LHCN-M2 (cell line): ENCODE measurements at places on chromosomes 2 and 18. TPM values are rescaled to one million over a fixed set of nuclear protein-coding genes. Genes with fewer than 3 reads are reported as not detected.

Gene MC4R
- total RNA-seq, result not detected in 2 replicates

Gene SNED1
- total RNA-seq, result 35.5 and 53.1 TPM in 2 replicates

DNA sequence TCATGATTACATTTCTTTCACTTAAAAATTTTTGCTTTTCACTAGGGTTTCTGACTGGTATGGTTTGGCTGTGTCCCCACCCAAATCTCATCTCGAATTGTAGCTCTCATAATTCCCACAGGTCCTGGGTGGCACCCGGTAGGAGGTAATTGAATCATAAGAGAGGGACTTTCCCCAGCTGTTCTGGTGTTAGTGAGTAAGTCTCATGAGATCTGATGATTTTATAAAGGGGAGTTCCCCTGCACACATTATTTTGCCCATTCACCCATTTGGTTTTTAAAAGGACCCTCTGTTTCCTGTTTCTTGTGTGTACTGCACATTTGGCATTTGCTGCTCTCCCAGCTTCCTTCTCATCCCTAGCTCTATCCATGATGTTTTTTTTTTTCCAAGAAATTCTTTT lies 27.8 kb upstream of the NETO1 start:
- DNase-seq, result no peak

DNA sequence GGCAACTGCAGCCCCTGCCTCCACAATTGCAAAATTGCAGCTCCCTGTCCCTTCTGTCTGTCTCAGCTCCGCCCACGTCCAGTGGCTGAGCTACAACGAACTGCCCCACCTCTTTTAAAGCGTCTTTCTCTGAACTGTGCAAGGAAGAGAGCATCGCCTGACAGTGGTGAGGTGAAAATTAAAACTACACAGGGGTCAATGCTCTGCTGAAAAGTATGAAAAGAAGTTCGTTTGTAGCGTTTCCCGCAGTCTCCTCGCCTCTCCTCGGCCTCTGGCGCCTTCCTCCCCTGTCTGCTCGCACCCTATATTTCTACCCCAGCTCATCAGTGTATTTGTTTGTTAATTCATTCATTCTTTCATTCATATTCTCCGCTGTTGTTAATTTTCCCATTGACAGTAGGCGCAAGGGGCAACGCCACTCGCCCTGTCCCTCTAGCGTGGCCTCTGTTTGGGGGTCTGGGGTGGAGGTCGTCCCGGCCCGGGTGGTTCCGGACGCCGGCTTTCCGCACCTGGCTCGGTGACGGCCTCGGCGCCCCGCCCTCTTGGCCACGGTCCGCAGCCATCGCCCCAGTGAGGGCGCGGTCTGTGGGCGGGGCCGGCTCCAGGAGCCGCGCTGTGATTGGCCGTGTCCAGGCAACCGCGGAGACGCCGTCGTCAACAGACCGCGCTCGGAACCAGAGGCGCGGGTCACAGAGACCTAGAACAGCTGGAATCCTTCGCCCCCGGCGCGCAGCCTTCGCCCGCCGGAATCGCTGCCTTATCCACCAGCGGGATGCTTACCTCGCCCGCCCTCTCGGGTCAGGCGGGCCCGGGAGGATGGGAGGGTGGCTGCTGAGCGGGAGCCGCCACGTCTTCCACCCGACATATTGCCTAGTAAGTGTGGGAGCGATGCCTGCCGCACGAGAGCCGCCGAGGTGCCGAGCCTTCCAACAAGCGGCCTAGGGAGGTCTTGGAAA lies at the start of gene VWA3B:
TSS of gene VWA3B (plus strand) at position 677 of the 956 bp plus-strand sequence. CDS start 5,926 bp downstream, outside the sequence.
- DNase-seq, result peak; percentile 28

GRCh38 chr2:46097714-46098480 lies 199.3 kb upstream of the EPAS1 start:
- DNase-seq, result peak; percentile 90

Gene PTH2R
- not detected in 2 replicates for total RNA-seq

GRCh38 chr2:17610521-17610920 lies 70.0 kb downstream of the VSNL1 start:
- DNase-seq, result no peak

Gene SEH1L
- 34.0 and 36.3 TPM in 2 replicates for total RNA-seq

- no peak for DNase-seq
Observed at GRCh38 chr2:64288321-64289193, 144.3 kb upstream of the PELI1 start.

Gene VAMP5
- total RNA-seq, result 111 and 146 TPM in 2 replicates

GRCh38 chr2:168974428-168974827 lies 56.7 kb downstream of the ABCB11 start:
- no peak for DNase-seq

Gene POTEJ
- total RNA-seq, result not detected in 2 replicates

Gene EFEMP1
- 37.8 and 52.5 TPM in 2 replicates for total RNA-seq

GRCh38 chr2:240233885-240234502 lies 93.5 kb upstream of the OTOS start:
- no peak for DNase-seq

Gene PRSS56
- 0.40 and 0.71 TPM in 2 replicates for total RNA-seq

GRCh38 chr2:155033652-155034051 lies 335.2 kb downstream of the KCNJ3 start:
- no peak for DNase-seq

Gene MROH2A
- not detected in 2 replicates for total RNA-seq

Gene TMEM37
- not detected in 2 replicates for total RNA-seq

GRCh38 chr2:86300496-86300895 lies 36.9 kb downstream of the REEP1 start:
- DNase-seq, result peak; percentile 75

DNA sequence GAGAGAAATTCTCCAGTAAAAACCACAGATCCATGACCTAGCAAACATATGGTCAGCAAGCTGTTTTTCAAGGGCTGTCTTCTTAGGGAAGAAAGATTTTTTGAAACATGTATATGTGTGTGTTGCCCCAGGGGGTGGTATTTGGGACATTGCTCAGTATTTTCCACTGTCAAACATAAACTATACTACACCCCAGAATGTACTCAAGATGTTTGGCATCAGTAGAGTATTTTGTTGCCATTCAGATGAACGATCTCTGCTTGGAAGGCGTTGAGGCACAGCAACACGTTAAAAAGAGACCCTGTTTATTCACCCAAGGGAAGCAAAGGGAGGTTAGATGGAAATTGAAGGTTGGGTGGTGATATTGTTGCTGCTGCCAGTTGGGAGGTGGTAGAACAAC lies 30.0 kb downstream of the EEF1B2 start:
- no peak for DNase-seq

- DNase-seq, result peak; percentile 9
Observed at GRCh38 chr2:203914546-203915182, 21.9 kb upstream of the ICOS start.

DNA sequence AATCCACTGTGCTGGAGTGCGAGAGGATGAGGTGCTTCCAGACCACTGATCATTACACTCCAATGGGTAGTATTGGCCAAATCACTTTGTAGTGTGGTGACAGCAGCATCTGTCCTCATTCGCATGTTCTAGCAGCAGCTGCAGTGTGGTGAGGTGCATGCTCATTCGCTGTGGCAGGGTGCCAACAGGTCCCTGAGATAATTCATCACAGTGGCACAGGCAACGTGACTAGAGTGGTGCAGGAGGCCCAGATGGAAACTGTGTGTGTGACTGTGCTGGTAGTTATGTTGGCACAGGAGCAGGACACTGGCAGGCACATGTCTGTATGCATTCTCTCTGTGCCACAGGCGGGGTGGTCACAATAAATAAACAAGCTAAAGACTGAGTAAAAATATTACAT lies 329.5 kb upstream of the SYT4 start:
- DNase-seq, result peak; percentile 11

DNA sequence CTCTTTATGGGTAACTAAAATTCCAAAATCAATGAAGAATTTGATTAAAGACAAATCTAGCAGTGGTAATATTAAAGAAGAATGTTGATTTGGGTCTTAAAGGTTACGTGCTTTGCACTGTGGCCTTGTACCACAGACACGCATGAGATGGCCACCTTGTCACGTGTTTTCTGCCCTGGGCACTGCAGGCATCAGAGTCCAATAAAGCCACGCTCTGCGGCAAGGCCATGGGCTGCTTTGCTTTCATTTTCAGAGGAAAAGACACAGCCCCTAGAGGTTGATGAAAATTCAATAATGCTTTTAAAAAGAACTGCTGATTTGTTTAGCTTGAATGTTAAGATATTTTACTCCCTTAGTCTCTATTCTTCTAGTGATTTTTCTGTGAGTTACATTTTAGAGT lies 30.4 kb downstream of the AOX1 start:
- DNase-seq, result no peak

GRCh38 chr2:12120281-12121150 lies 374.1 kb downstream of the LPIN1 start:
- DNase-seq, result peak; percentile 89

Gene SOWAHC
- 6.4 and 7.3 TPM in 2 replicates for total RNA-seq

DNA sequence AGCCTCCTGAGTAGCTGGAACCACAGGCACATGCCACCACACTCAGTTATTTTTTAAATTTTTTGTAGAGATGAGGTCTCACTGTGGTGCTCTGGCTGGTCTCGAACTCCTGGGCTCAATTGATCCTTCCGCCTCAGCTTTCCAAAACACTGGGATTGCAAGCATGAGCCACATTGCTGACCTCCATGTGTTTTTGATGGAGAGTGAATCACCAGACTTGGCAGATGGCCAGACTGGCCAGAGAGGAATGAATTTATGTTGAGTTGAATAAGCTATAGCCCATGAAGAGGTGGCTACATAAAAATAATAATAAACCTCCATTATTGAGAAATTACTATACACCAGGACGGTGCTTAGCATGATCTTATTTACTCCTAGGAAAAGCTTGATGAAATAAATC lies 91.5 kb downstream of the MREG start:
- peak; percentile 81 for DNase-seq

- peak; percentile 75 for DNase-seq
Observed at GRCh38 chr2:189798312-189799029, 14.2 kb downstream of the PMS1 start.

- no peak for DNase-seq
Observed at GRCh38 chr2:240564561-240565332, 3.5 kb upstream of the RNPEPL1 start.

GRCh38 chr2:223219872-223220657 lies 168.1 kb downstream of the KCNE4 start:
- DNase-seq, result no peak

GRCh38 chr2:7346336-7346735 lies 429.1 kb downstream of the RNF144A start:
- DNase-seq, result no peak

GRCh38 chr2:240840435-240841060 lies 20.5 kb upstream of the KIF1A start:
- DNase-seq, result peak; percentile 68

Gene IL36RN
- not detected in 2 replicates for total RNA-seq

Gene FAM210A
- total RNA-seq, result 19.7 and 26.8 TPM in 2 replicates

- DNase-seq, result no peak
Observed at GRCh38 chr2:16134436-16135165, 194.3 kb downstream of the MYCN start.

Gene CCDC102B
- total RNA-seq, result 9.7 and 13.6 TPM in 2 replicates

DNA sequence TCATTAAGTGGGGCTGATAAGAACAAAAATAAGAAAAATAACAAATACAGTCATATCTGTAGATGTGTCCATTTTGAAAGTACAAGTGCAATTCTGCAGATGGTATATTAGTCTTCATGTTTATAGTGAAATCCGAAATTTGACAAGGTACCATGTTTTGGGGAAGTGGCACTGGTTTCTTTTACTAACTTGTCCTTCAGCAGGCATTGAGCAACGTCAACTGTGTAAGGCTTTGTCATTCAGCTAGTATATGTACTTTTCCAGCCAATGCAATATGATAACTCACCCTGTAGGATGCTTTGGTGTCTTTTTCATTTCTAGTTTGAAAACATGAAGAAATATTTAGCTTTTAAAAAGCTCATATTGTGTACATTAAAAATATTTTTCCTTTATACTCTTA lies 139.9 kb downstream of the MCFD2 start:
- DNase-seq, result no peak

DNA sequence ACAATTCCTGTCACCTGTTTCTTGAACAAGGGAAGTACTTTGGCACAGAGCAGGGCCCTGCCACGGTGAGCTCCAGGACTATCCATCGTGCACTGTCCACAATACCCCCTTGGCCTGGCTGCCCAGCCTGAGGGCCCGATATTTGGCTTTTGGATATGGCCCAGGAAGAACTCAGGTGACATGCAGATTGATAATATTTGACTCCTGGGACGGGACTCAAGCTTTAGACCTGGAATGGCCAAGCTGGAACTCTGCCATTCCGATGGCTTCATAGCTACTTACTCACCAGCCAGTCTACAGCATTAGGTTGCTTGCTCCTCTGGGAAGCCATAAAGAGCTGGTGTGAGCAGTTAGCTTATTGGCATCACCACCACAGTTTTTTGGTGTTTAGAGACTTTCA lies 26.6 kb downstream of the EML6 start:
- no peak for DNase-seq

Gene PLCL1
- 0.06 TPM in 1 of 2 replicates, not detected in the other for total RNA-seq

- DNase-seq, result no peak
Observed at GRCh38 chr18:60090170-60090569, 190.4 kb downstream of the PMAIP1 start.

GRCh38 chr2:100009743-100010142 lies 132.6 kb downstream of the AFF3 start:
- no peak for DNase-seq

Gene ATP6V1B1
- 0.90 and 2.0 TPM in 2 replicates for total RNA-seq
